ENCODE measurements at places on chromosomes 4 and X.
A peak's percentile ranks its signal among the peaks of the same experiment; 100 is the strongest.

GRCh38 chrX:139200346-139200745, 330.2 kb upstream of the F9 start:
- DNase-seq, result no peak

GRCh38 chr4:10115271-10115796, 1.3 kb downstream of the WDR1 start:
- no peak for DNase-seq

DNA sequence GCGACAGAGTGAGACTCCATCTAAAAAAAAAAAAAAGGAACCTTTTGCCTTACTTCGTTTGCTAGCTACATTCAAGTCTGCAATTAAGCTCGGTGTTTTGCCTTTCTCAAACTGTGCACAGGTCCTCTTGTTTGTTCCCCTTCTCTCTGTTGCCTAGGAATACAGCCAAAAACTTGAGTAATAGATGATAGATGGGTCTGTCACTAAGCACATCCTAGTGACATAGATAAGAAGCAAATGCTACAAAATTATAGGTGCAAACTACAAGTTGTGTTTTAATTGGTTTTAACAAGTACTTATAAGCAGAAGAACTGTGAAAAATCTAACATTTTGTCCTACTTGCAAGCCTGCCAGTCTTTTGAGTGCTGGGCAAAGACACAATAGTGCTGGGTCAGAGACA, 95.2 kb downstream of the SNCA start:
- DNase-seq, result no peak

- DNase-seq, result no peak
Measured at GRCh38 chr4:139311909-139312308, 9.6 kb upstream of the NDUFC1 start.

DNA sequence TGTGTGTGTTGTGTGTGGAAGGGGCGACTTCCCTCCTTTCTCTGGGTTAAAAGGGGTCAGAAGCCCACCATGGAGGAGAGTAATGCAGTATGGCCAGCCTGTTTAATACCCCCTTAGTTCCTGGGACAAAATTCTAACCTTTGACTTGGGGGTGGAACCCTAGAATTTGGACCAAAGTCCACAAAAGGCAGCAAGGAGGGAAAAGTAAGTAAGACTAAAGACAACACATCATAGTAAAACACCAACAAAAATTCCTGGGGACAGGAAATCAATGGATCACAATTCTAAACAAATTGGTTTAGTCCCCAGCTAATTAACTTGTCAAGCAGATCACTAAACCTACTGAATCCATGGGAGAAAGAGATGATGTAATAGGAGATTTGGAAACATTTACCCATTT, 3.1 kb downstream of the AMOT start:
- no peak for DNase-seq

- DNase-seq, result no peak
Measured at GRCh38 chrX:37383313-37383712, 34.1 kb downstream of the PRRG1 start.

DNA sequence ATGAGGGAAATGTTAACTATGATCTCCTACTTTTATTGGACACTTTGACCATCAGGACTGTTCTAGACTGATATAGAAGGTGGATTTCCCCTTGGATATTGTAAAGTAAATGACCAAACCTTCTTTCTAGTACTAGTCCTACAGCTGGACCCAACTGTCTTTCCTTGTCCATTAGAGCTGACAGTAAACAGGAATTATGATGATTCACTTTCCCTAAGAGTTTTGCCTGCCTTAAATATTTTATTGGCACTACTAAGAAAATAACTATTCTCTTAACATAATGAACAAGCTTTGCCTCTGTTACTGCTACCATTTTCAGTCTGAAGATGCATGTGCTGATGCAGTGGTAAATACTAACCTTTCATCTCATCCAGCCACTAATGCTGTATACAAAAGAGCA, 915.4 kb downstream of the CENPC start:
- no peak for DNase-seq

GRCh38 chr4:81459228-81459627, 12.5 kb downstream of the RASGEF1B start:
- no peak for DNase-seq

DNA sequence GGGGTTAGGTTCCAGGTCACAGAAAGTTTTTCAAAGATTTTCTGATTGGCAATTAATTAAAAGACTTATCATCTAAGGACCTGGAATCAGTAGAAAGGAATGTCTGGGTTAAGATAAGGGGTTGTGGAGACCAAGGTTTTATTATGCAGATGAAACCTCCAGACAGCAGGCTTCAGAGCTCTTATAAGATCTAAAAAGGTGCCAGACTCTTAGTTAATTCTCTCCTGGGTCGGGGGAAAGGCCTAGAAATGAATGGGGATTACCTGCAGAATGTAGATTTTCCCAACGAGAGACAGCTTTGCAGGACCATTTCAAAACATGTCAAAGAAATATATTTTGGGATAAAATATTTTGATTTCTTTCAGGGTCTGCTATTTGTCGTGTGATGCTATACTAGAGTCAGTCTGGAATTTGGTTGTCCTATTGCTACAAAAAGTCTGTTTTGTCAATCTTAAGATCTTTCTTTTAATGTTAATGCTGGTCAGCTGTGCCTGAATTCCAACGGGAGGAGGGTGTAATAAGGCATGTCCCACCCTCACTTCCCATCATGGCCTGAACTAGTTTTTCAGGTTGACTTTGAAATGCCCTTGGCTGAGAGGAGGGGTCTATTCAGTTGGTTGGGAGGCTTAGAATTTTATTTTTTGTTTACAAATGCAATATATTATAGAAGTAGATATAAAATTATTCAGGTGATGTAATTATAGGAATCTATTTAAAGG, 15.8 kb downstream of the EGF start:
- no peak for DNase-seq

GRCh38 chr4:159966746-159967145, 863.9 kb downstream of the RAPGEF2 start:
- DNase-seq, result no peak

- no peak for DNase-seq
Measured at GRCh38 chr4:79267671-79268070, 58.2 kb downstream of the NAA11 start.

DNA sequence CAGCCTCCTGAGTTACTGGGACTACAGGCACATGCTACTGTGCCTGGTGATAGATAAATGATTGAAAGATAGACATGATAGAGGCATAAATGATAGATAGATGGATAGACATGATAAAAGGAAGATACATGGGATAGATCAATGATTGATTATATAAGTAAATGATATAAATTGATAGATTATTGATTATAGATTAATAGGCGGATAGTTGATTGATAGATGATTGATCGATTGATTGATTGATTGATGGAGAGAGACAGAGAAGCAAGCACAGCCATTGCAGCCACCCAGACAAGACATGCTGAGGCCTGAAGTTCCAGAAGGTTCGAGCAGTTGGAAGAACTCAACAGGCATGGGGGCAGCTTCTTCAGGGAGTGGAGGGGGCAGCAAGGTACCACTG, 17.7 kb upstream of the PLXNB3 start:
- no peak for DNase-seq

DNA sequence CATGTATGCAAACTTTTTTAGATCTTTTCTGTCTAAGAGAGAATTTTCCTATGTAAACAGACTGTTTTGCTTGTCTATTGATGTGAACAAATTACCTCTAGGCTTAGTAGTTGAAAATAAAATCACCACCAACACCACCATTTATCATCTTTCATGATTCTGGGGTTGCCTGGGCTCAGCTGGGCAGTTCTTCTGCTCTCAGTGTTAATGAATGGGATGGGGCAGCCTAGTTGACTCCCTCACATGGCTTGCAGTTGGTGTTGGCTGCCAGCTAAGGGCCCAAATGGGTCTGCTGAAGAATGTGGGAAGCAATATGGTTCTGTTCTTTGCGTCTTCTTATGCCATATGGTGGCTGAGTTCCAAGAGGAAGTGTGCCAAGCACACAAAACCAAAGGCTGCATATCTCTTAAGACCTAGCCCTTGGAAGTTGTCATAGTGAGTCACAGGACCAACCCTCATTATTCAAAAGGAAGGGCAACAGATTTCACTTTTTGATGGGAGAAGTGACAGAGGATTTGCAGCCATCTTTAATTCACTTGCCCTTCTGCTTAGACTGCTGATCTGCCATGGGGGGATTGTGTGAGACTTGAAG, 17.9 kb downstream of the REELD1 start:
- DNase-seq, result no peak

DNA sequence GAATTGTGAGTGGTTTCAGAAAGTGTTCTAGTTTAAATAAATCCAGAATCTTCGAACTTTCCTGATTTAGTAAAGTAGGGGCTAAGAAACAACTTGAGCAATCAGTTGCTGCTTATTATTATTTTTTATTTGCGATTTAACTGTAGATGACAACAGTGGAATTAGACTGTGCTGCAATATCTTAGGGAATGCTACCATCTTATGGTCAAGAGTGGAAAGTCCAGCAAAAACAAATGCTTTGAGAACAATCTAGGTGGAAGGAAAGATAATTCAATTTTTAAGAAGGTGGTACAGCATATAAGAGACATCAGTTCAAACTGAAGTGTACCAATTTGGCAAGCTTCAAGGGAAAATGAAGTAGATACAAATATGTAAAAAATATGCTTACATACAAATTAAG, 73.3 kb downstream of the CYLC1 start:
- no peak for DNase-seq

DNA sequence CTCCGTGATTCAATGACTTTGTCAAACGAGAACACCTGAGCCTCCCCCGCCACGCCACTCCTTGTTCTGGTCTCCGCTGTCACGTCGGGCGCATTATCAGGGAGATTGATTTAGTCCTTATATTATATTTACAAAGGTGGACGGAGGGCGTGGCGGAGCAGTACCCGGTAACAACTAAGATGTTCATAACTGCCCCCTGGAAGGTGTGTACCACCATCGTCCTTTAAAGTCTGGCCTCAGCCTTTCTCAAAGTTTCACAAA, 284.2 kb downstream of the PACRGL start:
- no peak for DNase-seq

DNA sequence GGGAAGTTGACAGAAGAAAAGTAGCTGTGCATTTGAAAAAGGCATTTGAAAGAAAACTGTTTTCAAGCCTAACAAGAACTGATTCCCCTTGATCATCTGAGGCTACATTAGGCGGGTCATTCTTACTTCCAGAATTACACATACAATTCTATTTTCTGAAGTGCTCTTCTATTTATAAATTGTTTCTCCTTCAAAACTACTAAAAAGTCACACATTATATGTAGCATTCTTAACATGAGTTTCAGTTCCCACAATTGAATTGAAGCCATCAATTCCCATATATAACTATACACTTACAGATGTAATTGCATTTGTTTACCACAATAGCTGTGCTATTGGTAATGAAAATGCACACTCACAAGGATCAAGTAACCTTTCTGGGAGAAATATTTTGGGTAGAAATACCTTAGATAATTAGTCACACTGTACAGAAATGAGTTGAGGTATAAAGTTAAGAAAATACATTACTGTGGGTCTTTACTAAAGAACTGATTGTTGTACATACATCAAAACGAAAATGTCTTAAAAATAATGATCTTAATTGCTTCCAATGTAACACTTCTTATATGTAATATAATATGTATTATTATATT, 1688.0 kb upstream of the AGA start:
- no peak for DNase-seq

- no peak for DNase-seq
Measured at GRCh38 chrX:21723084-21723483, 34.8 kb downstream of the SMPX start.

DNA sequence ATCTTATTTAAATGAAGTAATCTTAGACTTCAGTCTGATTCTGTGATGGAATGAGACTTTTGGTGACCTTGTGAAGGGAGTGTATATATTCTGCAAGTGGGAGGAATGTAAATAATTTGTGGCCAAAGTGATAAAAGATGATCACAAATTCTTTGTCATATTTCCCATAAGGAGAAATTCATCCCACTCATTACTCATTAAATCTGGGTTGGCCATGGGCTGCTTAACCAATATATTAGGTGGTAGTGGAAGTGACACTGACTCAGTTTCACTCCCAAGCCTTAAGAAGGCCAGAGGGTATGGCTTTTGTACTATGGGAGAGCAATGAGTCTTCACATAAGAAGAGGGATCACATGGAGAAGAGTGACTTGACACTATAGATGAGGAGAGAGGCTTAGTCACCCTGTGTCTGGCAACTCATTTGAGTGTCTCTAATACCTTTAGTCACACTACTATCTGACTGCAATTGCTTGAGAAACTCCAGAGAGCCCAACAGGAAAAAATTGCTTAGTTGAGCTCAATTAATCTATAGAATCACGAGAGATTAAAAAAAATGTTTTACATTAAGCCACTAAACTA, 408.2 kb upstream of the PITX2 start:
- no peak for DNase-seq

DNA sequence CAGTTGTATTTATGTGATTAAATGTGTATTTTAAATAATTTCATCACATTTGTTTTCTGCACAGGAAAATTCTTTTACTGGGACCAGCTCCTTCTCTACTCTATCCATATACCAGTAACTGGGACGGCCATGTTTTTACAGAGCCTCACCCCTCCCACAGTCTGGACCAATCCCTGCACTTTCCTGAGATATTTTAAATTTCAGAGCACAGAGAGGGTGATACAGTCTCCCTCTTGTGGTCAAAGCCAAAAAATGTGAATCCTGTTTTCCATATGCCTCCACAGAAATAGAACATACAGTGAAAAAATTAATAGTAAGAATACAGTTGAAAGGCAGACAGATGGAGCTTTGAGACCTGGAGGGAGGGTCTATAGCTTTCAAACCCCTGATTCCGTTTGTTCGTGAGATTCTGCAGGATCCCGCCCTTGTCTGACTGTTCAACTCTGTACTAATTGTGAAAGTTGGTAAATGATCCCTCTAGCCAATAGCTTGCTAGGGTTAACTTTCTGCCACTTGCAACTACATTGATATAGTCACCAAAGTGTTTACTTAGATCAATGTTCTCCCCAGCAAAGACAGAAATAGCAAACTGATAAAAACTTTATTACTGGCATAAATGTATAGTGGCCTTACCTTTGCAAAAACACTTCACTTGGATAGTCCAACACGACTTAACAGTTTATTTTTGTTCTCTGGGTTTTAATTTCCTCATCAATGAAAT, 172.2 kb downstream of the PPARGC1A start:
- DNase-seq, result peak; percentile 65

- DNase-seq, result no peak
Measured at GRCh38 chrX:32451954-32452695, 759.2 kb downstream of the DMD start.

Data from SK-N-SH (cell line).